ENCODE measurements at places on chromosomes 12 and 14.
A peak's percentile ranks its signal among the peaks of the same experiment; 100 is the strongest.

DNA sequence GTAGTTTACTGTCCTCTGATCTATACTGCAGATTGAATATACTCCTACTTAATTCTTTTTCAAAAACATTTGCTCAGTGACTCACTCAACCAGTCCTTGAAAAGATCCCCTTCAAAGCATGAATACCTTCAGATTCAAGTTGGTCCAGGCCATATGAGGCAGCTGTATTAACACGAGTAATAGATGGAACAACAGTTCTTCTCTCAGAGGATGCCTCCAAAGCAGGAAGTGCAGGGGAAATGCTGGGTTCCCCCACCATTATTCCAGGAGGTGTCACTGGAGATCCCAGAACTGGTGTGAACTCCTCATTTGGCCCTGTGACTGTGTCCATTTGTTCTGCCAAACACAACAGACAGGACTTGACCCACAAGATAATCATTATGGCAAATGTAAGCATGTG is 20.6 kb downstream of the ARMH4 start:
- no peak for DNase-seq

- no peak for DNase-seq
Observed at GRCh38 chr14:35730871-35731270, 78.2 kb downstream of the RALGAPA1 start.

DNA sequence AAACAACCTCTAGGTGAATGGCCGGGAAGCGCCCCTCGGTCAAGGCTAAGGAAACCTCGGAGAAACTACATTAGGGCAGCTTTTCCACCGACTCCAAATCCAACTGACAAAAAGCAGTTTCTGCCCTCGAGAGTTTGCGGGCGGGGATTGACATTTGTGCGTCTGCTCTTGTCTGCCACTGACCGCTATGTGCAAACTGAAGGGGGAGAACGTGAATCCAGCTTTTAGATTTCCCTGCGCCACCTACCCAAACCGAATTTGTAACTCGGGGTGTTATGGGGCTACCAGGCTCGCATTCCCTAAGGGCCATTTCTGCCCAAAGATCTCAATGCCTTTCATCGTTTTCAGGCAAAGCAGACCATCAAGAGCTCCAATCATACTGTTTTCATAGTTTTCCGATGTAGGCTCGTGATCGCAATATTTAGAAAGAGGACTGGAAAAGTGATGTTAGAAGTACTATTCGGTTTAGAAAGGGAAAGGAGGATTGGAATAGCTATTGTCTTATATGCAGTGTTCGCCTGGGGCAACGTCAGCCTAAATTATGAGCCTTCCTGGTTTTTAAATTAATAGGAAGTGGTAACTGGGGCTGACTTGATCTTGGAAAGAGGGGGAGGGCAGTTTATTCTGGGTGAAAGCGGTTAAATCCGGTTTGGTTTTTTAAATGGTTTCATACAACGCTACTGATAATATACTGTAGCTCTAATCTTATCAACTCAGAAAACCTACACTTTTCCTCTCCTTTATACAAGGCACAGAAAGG is 45.4 kb downstream of the BCAT1 start:
- DNase-seq = peak; percentile 56

DNA sequence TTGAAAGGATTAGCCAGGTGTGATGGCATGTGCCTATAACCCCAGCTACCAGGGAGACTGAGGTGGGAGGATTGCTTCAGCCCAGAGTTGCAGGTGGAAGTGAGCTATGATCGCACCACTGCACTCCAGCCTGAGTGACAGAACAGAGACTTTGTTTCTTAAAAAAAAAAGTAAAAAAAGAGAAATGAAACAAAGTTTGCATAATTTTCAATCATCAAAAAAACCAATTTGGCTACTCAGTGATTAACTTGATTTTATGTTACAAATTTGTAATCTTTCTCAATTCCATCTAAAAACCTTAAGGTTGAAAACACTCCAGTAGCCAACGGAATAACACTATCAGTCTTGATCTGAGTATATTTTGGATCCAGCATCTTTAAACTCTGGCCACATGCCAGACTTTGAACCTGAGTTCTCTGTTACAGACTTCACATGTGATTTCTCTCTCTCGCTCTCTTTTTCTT is 12.6 kb upstream of the DENND5B start:
- DNase-seq = no peak

DNA sequence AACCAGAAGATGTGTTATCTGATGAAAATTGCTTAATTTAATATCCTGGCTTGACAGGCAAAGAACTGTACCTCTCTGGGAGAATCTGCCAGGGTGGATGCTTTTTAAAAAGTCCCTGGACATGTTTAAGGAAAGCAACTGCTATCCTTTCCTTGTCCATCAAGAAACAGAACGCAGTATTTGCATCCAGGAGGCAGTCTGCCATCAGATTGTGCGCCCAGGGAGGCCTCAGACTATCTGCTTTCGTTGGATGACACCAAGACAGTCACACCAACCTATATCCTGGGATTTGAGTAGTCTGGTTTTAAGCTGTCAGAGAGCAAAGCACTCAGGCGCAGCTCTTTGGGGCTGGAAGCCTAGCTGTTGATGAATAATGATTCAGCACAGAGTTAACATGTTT is 121.9 kb downstream of the TBX5 start:
- DNase-seq = no peak

- no peak for DNase-seq
Observed at GRCh38 chr12:29591140-29592020, 93.9 kb upstream of the OVCH1 start.

- DNase-seq = no peak
Observed at GRCh38 chr12:107429006-107429705, 256.4 kb upstream of the PWP1 start.

- no peak for DNase-seq
Observed at GRCh38 chr14:74281069-74281468, 21.7 kb downstream of the ABCD4 start.

GRCh38 chr12:113659416-113659815 is 187.7 kb upstream of the LHX5 start:
- DNase-seq = no peak

- no peak for DNase-seq
Observed at GRCh38 chr12:91975891-91976290, 169.8 kb downstream of the BTG1 start.

- DNase-seq = no peak
Observed at GRCh38 chr12:57095440-57095839, 6.5 kb downstream of the NAB2 start.

GRCh38 chr12:23614280-23614679 is 335.2 kb downstream of the SOX5 start:
- DNase-seq = no peak

- DNase-seq = peak; percentile 61
Observed at GRCh38 chr14:104137297-104138097, 890 bp upstream of the KIF26A start.

- DNase-seq = no peak
Observed at GRCh38 chr12:25962932-25963525, 4.5 kb downstream of the RASSF8 start.

DNA sequence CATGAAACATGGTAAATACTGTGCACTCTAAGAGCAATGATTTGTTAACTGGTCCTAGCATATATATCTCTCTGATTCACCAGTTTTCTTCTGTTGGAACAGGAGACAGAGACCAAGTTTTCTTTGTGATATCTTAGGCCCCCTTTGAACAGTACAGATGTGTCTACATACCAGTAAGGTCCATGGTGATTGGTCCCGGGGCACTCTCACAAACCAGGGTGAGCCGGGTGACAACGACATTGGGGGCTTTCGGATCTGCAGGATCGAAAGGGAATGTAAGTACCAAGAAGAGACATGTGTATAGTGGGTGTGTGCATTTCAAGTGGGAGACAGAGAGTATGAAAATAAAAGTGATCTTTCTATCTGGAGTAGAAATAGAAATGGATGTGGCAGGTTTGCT is 11.3 kb upstream of the ERP27 start:
- DNase-seq = no peak

GRCh38 chr12:72444566-72444965 is 172.4 kb downstream of the TRHDE start:
- no peak for DNase-seq

- DNase-seq = no peak
Observed at GRCh38 chr14:51488569-51489220, 163.0 kb upstream of the FRMD6 start.

DNA sequence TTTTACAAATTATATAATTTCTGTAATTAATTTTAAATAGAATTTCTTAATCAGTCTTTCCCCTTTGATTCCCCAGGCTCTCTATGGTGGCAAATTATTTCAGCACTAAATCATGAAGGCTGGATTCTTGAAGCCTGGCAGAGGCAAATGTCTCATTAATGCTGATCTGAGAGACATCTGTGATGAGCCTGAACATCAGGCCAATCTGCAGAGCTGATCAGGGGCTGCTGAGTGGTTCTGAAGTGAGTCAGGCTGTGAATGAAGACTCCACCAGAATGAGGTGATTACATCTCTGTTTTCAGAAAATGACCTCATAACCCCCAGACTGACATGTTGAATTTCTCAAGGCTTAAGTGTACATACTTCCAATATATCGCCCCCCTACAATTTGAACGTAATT is 124.2 kb upstream of the MIS18BP1 start:
- DNase-seq = no peak

- DNase-seq = no peak
Observed at GRCh38 chr12:31773223-31773750, 44.5 kb upstream of the AMN1 start.

All from amygdala (tissue), 56 donors.